ENCODE measurements at places on chromosomes 12 and 14.

GRCh38 chr12:123960029-123960735, 12.4 kb downstream of the CCDC92 start:
- no peak for DNase-seq

DNA sequence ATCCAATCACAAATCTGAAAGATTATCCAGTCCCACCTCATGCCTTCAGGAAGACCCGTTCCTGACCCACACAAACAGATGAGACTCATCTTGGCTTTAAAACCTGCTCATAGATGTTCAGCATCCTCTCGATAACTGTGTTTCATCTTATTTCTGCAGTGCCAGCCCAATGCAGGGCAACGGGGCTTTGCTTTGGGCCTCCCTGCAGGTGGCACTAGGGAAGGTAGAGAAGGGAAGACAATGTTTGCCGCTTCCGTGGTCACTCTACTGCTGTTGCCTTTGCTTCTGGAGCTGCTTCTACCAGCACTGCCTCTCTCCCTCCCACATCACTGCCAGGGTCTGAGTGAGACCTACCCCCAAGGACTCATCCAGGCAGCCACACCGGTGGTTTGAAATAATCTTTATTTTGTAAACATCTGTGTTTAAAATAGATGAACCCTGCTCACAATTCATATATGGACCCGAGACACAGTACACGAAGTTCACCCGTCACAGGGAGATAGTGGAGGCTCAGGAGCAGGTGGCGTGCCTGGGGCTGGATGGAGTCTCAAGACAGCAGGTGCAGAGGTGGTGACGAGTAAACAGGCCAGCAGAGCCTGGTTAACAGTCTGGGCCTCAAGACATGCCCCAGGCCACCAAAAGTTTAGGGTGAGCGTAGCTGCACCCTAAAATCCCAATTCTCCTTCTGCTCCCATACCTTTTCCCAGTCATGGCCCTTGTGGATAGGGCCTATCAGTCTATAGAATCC, 3.1 kb upstream of the GPX2 start:
- DNase-seq: no peak

GRCh38 chr14:90805662-90806540, 10.3 kb downstream of the TTC7B start:
- no peak for DNase-seq

DNA sequence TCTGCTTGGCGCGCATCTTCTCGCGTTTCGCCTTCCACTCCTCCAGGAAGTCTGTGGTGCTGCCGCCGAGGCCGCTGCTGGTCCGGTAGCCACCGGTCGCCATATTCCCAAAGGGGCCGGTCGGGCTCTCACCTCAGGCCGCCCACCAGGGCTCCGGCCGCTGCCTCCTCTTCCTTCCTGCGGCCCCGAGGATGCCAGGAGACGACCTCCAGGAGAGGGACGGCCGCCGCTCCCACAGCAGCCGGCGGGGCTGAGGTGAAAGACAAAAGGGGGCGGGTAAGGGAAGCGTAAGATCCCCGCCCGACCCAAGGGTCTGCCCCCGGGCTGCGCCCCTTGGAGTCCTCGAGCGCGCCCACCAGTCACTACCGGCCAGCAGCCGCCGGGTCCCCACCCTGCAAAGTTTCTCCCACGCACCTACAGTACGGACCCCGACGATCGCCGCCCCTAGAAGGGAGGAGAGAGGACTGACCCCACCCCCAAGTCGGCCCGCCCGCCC, 574 bp downstream of the PAWR start:
- DNase-seq: peak; percentile 11

DNA sequence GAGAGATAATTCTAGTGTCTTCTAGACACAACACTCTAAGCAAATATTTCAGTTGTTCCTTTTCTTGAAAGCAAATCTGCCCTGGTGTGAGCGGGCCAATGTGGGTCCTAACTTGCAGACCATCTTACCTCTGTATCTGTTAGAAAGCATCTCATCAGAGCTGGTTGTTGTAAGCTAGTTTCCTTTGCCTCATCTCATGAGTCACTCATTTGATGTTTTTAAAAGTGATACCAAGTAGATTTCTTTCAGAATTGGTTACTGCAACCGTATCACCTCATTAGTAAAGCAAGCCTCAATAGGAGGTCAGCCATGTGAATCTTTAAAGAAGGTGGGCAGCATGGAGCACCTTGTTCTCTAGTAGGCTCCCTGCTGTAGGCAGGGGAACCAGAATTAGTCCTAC, 78.6 kb downstream of the DAAM1 start:
- no peak for DNase-seq

DNA sequence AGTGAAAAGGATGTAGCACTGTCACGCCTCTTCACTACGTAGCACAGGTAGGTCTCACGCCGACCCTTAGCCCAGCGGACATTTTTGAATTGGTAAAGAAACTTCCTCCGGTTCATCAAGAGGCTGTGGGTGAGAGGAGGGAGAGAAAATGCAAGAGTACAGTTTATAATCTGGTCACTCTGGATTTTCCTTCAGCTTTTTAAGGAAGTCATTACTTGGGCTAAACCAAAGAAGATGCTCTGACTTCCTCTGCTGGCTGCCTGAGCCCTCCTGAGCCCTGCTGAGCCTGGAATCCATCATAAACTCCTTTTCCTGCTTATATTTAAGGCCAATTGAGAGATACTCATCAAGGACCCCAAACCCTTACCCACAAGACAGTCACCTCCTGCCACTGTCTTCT, 5.8 kb downstream of the AICDA start:
- no peak for DNase-seq

DNA sequence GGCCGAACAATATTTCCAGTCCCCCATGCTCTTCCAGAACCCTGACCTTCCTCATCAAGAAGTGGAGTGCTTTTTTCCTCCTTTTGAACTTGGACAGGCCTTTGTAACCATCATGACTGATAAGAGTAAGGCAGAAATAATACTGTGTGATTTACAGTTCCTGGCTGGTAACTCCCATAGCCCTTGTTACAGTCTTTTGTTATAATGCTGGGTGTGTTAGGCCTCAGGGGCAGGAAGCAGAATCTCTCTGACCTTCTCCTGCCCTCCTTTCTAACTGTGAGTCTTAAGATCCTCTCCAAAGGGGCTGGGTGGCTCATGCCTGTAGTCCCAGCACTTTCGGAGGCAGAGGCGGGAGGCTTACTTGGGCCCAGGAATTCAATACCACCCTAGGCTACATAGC, 59.5 kb downstream of the BCAT1 start:
- DNase-seq: no peak

- no peak for DNase-seq
These were observed 2.0 kb upstream of the CACNA2D4 start for GRCh38 chr12:1920436-1920835.

- DNase-seq: peak; percentile 48
These were observed 282.1 kb downstream of the TMTC2 start for GRCh38 chr12:82968631-82969367.

GRCh38 chr14:29016050-29016900, 249.7 kb downstream of the FOXG1 start:
- peak; percentile 39 for DNase-seq

DNA sequence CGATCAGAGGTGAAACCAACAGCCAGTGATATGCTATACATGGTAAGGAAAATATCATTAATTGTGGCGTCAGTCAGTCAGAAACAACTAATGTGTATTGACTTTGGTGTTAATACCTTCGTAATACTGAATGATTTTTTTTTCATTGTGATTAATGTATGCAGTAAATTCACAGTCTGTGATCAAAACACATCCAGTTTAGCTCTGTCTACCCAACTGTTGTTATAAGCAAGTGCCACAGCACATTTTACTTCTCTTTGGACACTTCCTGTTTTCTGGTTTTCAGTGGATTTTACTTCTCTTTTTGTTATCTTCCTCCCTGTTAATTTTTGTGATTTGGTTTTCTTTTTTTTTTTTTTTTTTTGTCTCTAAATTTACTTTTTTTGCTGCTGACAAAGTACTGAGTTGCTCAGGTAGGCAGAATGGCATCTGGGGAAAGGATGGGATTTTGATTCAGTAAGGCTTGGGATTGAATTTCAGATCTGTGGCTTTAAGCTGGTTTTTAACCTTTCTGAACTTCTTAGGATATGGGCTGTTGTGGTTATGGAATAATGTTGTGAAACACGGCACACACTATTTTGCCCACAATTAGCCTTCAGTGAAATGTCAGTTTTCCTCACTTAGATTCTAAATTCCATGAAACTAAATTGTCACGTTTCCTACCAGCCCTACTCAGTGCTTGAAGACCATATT, 604 bp downstream of the GLIPR1 start:
- no peak for DNase-seq

- no peak for DNase-seq
These were observed 995 bp downstream of the TNFRSF1A start for GRCh38 chr12:6340745-6341416.
